ENCODE measurements at places on chromosomes 1 and 21.

DNA sequence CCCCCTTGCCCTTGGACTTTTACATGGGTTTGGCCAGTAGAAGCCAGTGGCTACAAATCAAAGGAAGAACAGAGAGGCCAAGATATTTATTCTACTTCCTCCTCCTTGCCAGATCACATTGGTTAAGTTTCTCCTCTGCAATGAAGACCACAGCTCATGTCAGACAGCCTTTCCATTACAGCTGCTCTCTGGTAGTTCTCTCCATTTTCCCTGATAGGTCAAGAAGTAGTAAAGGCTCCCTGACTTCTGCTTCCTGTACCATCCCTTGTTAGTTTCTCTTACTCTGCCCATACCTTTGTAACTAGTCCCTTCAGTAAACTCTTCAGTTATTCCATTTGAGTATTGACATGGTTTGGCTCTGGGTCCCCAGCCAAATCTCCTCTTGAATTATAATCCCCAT is 27.8 kb downstream of the NME7 start:
- DNase-seq, result no peak

DNA sequence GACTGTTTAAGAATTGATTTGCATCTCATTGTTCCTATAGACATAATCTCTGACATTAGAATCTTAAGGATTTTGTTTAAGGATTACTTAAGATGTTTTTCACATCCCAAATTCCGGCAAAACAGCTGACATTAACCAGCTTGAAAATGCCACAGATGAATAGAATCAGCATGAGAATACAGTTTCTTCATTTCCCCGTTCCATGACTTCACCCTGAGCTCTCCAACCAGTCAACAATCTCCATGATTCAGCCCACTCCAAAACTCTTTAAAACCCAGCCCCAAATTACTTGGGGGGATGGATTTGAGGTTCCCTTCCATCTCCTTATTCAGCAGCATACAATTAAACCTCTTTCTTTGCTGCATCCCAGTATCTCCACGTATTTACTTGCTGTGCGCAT is 201.0 kb downstream of the LYPLAL1 start:
- no peak for DNase-seq

GRCh38 chr1:190244406-190244805 is 233.3 kb downstream of the BRINP3 start:
- no peak for DNase-seq

GRCh38 chr1:57254022-57254421 is 169.8 kb downstream of the DAB1 start:
- no peak for DNase-seq

DNA sequence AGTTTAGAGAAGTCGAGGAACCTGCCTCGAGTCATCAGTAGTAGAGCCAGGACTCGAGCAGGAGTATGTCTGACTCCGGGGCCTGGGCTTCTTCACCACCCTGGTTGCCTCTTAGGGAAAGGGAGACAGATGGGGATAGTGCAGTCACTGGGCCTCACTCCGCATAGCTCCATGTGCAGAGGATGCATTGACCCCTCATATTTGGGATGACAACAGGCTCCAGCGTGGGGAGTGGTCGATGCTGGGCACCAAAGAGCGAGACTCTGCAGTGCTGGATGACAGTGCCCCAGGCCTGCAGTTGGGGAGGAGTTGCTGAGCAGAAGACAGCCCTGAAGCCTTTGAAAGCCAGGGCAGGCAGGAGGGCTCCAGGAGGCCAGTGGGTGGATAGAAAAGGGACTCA is 20.8 kb upstream of the TENT5C start:
- no peak for DNase-seq

- DNase-seq, result no peak
Observed at GRCh38 chr1:44048532-44049215, 17.4 kb upstream of the SLC6A9 start.

- DNase-seq, result no peak
Observed at GRCh38 chr21:44271558-44272283, 10.0 kb upstream of the DNMT3L start.

DNA sequence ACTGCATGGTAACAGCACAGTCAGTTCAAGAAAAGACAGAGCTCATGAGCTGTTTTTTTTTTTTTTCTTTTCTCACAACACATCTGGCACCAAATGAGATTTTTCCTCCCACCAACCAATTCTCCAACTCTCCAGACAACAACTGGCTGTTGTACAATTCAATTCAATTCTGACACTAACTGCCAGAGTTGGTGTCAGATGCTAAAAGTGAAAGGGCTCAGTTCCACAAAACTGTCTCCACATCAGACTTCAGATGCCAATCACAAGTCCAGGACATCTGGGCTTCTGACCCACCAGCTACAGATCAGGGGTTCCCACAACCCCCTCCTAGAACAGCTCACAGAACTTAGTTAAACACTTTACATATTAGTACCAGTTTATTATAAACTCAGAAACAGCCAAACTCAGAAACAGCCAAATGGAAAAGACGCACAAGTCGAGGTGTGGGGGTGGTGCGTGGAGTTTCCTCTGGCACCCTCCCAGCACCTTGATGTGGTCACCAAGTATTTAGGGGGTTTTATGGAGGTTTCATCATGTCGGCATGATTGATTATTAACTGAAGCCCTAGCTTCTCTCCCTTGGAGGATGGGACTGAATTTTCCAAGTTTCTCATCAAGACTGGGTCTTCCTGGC is 39.2 kb upstream of the LRRC8D start:
- peak; percentile 63 for DNase-seq

DNA sequence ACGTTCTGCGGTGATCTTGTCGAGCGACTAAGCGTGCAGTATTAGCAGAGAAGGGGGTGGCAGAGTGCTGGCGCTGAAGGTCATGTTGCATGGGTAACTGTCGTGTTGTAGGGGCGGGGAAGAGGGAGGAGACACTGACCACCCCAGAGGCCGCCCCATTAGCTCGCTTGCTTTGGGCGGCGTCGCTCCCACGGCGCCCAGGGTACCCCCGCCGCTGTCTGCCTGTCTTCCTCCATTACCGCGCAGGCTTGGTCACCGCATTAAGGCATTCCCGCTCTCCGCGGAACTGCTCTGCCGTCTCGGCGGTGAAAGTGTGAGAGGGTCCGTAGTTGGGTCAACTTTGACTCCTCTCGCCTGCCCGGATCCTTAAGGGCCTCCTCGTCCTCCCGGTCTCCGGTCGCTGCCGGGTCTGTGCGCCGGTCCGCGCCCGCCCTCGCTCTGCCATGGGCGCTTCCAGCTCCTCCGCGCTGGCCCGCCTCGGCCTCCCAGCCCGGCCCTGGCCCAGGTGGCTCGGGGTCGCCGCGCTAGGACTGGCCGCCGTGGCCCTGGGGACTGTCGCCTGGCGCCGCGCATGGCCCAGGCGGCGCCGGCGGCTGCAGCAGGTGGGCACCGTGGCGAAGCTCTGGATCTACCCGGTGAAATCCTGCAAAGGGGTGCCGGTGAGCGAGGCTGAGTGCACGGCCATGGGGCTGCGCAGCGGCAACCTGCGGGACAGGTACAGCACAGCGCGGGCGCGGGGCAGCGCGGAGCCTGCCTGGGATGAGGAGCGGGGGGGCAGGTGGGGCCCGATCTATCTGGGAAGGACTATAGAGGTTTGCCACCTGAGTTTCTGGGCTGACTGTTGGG is at the start of gene MTARC2:
Gene MTARC2, plus strand, starts transcription at position 234 of the 846 bp plus-strand sequence. Its CDS starts 210 bp downstream, at position 444.
- DNase-seq, result no peak

- DNase-seq, result no peak
Observed at GRCh38 chr1:2137257-2138121, 57.1 kb downstream of the FAAP20 start.

DNA sequence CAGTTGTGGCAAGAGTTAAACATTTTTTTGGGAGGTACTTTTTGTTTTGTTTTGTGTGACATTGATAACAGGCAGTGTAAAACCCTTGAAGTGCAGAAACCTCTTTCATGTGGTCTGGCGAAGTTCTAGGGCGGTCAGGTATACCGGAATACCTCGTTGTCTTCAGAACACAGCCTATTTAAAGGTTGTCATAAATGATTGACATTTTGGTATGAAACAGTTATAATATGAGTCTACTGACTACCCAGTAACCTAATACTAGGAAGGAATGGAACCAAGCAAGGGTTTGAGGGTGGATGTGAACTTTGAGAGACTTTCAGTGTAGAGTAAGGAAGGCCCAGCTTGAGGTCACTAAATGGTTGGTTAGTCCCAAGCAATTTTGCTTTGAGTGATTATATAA is 40.5 kb downstream of the PATJ start:
- peak; percentile 2 for DNase-seq

- DNase-seq, result no peak
Observed at GRCh38 chr1:89546934-89547562, 22.4 kb downstream of the LRRC8B start.

- DNase-seq, result no peak
Observed at GRCh38 chr1:22955146-22955545, 17.5 kb downstream of the LACTBL1 start.

- DNase-seq, result no peak
Observed at GRCh38 chr1:36753451-36753850, 270.7 kb upstream of the CSF3R start.

- DNase-seq, result no peak
Observed at GRCh38 chr1:97898948-97899347, 21.9 kb downstream of the DPYD start.
